ENCODE measurements at places on chromosomes 16 and 17. TPM values are rescaled to one million over a fixed set of nuclear protein-coding genes. Genes with fewer than 3 reads are reported as not detected.

G6PC3 gene
- 172 TPM for total RNA-seq

ABAT gene
- total RNA-seq: 0.26 TPM

P2RX1 gene
- not detected for total RNA-seq

MYO15A gene
- 0.45 TPM for total RNA-seq

DNAH17 gene
- total RNA-seq: 0.85 TPM

TSNAXIP1 gene
- 0.60 TPM for total RNA-seq

ADGRG3 gene
- 0.64 TPM for total RNA-seq

PRKCB gene
- 0.25 TPM for total RNA-seq

CHST4 gene
- total RNA-seq: 0.13 TPM

ST6GALNAC1 gene
- total RNA-seq: 0.28 TPM

NTN3 gene
- not detected for total RNA-seq

MAP2K6 gene
- 7.2 TPM for total RNA-seq

YPEL2 gene
- 2.6 TPM for total RNA-seq

SOST gene
- 0.03 TPM for total RNA-seq

RDM1 gene
- 3.4 TPM for total RNA-seq

TNFRSF17 gene
- total RNA-seq: not detected

COPZ2 gene
- 17.8 TPM for total RNA-seq

FOXN1 gene
- 0.03 TPM for total RNA-seq

VASN gene
- 3.3 TPM for total RNA-seq

NUTF2 gene
- total RNA-seq: 250 TPM

MT2A gene
- 2,373 TPM for total RNA-seq

ARHGAP23 gene
- total RNA-seq: 65.4 TPM

PRCD gene
- total RNA-seq: not detected

LLGL2 gene
- 34.5 TPM for total RNA-seq

Measured in A549 treated with AZD2906 at 1 μM for 4 hours (cell line).